ENCODE measurements at places on chromosomes 3 and 15.

DNA sequence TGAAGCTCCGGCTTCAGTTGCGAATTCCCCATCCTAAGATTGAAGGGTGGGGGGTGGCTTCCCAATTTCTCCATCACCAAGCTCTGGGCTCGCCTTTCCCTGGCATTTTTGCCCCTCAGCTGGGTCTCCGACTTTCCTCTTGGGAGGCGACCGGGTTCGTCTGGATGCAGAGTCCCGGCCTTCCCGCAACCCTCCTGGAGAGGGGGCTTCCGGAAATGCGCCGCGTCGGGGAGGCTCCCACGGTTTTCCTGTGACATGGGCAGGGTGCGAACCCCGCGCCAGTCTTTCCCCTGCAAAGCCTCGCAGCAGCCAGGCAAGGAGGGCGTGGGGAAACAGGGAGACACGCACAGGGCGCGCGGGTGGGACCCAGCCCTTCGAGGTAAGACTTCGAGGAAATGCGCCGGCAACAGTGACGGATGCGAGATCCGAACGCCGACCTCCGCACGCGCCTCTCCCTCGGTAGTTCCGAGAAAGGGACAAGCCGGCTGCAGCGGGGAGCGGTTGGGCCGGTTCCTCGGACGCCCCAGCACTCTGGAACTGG lies 466 bp upstream of the HCN4 start:
- no peak for DNase-seq

DNA sequence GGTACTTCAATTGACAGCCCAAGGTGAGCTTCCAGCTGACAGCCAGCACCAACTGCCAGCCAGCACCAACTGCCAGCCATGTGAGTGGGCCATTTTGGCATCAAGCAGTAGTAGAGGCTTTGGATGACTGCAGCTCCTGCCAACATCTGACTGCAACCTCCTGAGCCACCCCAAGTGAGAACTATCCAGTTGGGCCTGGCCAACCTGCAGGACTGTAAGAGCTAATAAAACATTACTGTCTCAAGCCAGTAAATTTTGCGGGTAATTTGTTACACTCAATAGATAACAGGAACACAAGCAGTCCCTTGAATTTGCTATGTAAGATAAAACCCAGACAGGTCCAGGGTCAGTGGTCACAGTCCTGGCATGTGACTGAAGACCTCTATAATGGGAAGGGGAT lies 29.7 kb downstream of the EPHB1 start:
- DNase-seq = no peak

GRCh38 chr15:69090197-69090948 lies 70.1 kb upstream of the GLCE start:
- DNase-seq = peak; percentile 90

DNA sequence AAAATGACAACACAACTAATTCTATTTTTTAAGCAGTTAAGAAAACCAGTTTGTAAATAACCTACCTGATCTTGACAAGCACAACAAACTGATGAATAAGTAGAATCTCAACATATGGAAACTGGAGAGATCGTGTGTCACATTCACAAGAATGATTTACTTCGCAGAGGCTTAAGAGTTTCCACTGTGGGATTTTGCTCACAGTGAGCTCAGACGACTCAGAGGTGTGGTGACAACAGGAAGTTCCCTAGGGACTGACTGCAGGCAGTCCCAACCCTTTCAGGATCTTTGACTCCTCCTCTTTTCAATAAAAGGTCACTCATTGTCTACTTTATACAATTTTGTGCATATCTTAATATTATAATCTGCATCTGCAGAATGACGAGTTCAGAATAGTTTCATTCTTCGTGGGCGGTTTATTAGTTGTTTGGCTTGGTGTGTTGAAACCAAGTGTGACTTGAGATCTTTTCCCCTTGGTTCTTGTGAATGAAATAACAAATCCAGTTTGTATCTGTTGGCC lies at the start of gene LIPH:
Gene LIPH (minus strand): TSS at position 231 of the 520 bp plus-strand sequence. CDS start 117 bp downstream, at position 114.
- DNase-seq = no peak

GRCh38 chr15:67300266-67301025 lies 45.9 kb downstream of the IQCH start:
- DNase-seq = no peak

GRCh38 chr3:50242851-50243542 lies 7.0 kb downstream of the GNAI2 start:
- no peak for DNase-seq

GRCh38 chr3:178474526-178474925 lies 61.7 kb upstream of the KCNMB2 start:
- DNase-seq = no peak

DNA sequence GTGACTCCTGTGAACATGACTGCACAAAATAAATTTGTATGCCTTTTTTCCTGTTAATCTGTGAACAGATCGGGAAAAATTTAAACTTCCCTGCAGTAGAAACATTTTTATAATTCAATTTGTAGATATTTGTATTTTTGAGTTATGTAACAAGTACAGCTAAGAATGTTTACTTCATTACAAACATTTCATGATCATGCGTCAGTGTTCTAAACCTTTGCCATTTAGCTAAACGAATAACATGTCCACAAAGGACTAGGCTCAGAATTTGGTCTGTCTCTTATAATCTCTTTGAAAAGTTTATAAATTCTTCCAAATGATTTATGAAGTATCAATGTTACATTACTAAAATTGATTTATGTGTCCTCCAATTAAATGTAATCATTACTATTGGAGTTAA lies 17.3 kb upstream of the CRYBG3 start:
- DNase-seq = no peak

- no peak for DNase-seq
These were observed 11.9 kb downstream of the P3H2 start for GRCh38 chr3:190108804-190109203.

- DNase-seq = no peak
These were observed 3.5 kb upstream of the WDR72 start for GRCh38 chr15:53762916-53763315.

DNA sequence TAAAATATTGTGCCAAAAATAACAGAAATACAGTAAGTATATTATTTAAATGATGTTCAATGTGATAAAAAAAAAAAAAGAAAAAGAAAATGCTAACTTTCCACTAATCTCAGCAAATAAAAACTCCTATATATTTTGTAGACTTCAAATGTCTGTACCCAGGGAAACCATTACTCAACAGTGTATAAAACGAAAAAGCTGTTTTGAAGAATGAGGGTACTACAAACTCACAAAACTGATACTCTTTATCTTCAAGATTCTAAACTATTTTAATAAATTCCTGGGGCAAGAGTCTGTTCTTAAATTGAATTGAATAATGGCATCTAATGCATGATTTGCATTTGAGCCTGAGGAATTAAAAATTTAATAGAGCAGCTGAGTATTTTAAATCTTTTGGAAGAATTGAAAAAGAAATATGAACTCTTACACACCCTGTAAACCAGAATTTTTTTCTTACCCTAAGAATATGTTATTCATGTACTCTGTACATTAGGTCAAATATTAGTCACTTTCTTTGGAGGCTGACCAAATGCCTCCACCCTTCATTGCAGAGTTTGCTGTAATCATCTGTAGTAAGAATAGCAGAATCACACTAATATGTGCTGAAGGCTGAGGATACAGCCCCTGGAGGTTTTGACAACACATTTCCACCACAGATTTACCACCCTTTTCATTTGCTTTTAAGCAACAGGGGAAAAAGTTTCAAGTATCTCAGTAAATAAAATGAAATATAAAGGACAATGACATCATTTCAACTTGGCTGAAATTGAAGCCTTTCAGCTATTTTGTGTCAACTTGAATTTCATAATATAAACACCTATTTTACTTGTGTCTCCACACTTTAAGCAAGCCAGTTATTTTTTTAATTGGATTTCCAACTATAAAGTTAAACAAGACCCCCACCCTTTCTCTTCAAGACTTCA lies 79.7 kb downstream of the FBN1 start:
- no peak for DNase-seq

DNA sequence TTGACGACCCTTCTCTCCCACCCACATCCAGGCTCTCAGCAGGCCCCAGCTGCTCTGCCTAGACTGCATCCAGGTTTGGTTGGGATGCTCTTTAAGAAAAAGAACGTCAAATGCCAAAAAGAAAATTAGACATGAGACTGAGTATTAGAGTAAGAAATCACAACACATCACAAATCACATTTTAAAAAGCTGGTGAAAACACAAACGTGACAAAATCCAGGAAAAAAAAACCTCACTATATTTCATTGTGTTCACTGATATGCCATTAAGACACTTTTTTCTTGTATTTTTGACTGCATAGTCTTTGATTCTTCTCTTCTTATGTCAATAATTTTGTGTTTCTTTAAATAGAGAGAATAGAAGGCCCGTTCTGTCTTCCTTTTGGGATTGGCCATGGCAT lies 243.7 kb downstream of the TLE3 start:
- no peak for DNase-seq

- no peak for DNase-seq
These were observed 16.1 kb upstream of the EBLN2 start for GRCh38 chr3:73045391-73045790.

DNA sequence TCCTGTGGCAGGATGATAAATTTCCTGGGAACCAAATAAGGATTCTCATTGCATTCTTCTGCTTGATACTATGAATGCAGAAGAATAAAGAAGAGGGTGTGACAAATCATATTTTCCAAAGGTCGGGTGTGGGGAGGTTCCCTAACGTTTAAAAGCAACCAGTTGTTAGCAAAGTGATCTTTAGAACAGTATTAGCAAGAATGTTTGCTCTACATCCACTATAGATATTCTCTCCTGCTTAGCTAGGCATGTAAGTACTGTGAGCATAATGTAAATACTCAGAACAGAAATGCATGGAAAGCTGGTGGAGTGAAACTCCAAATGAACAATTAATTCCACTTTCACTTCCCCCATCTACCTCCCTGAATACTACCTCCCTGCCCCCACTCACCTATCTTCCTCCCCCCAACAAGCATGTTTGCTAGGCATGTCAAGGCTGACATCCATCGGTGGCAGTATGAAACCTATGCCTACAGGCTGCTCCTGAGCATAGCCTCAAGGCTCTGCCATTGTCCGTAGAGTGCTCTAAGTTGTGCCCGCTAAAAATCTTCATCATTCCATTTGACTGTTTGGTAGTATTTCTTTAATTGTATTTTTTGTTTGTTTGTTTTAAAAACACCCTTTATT lies 329.7 kb downstream of the TIGIT start:
- DNase-seq = no peak

GRCh38 chr3:74561881-74562280 lies 52.6 kb downstream of the CNTN3 start:
- DNase-seq = no peak

- no peak for DNase-seq
These were observed 320.5 kb upstream of the THBS1 start for GRCh38 chr15:39260391-39260790.

DNA sequence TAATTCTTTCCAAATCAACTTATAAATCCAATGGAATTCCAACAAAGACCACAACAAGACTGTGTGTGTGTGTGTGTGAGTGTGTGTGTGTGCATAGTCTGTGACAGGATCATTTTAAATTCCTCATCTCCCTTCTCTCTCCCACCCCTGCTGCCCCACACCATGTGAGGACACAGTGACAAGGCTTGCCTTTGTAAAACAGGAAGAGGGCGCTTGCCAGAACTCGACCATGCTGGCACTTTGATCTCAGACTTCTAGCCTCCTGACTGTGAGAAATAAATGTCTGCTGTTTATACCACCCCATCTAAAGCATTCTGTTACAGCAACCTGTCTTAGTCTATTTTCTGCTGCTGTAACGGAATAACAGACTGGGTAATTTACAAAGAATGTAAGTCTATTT lies 99.1 kb downstream of the NSMCE3 start:
- DNase-seq = no peak

DNA sequence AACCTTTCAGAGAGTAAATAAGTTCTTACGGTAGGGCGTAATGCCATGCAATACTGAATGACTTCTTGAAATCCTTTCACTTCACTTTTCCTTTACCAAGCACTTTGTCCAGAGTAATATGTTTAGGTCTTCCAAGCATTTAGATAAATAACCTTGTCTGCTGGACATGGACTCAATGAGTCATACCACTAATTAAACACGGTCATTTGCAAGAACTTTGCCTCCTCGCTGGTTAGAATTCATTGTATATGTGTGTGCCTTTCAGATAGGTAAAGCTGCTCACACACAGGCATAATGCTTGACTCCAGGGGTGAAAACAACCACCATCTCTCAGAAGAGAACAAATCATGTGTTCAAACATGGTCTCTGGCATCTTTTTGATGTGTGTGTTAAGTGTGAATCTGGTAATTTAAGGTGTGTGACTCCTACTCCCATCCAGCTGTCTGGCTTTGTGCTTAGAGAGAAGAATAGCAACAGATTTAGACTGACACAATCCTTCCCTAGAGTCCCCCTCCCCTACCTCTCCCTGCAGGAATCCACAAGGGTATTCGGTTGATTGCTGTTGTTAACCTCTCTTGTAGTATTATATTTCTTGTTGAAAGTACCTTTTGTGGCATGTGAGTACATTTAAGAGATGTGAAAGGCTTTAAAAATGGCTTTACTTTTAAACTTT lies 419.0 kb downstream of the CNTN4 start:
- DNase-seq = no peak

- no peak for DNase-seq
These were observed 95.3 kb upstream of the OXTR start for GRCh38 chr3:8864402-8865350.

DNA sequence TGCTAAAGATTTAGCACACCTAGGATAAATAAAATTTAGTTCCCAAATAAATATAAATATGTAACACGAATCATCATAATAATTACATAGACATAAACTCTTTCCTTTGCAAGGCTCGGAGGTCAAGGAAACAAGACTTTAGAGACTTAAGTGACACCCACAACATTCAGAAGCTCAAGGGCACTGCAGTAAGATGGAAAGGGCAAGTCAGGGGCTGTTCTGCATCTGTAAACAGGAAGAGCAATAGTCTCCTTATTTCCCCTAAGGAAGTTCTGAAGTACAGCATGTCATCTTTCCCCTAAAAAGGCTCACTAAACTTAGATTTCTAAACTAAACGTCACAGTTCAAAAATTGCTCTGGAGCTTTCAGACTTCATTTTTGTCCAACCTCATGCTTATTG lies 26.9 kb upstream of the KBTBD8 start:
- DNase-seq = no peak

DNA sequence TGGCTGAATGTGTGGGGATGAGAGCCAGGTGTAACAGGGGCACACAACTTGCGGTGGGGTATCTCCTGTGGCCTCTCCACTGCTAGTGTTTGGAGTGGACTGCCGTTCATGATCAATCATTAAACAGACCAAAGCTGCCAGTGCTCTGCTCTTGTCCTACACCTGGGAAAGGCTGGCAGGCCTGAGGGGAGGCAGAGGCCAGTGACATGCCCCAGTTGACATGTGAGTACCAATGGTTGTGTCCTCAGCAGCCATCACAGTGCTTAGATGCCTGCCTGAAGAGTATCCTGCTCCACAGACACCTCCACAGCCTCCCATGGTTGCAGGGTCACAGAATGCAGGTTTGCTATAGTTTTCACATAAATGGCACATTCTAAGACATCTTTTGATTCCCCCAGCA lies 348.4 kb downstream of the EPHB1 start:
- no peak for DNase-seq

GRCh38 chr3:157134620-157135191 lies 25.2 kb downstream of the CCNL1 start:
- DNase-seq = no peak

- peak; percentile 66 for DNase-seq
These were observed 14.1 kb downstream of the KLF15 start for GRCh38 chr3:126342991-126343648.

DNA sequence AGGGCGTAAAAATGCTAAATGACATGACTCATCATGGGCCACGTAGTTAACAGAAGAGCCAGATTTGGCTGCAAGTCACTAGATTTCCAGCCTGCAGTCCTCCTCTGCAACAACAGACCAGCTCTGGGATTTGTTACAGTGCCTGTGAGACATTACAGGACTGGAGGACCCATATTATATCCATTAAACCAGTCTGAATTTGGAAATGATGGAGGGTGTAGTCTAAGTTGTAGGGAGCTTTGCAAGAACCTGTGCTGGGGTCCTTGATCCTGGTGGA lies 10.8 kb downstream of the ZNF774 start:
- DNase-seq = no peak
